Mucosa of descending colon (tissue), 3 donors: ENCODE measurements at places on chromosomes 5 and 9.

GRCh38 chr5:58012102-58012501 lies 447.8 kb downstream of the PLK2 start:
- no peak for DNase-seq

DNA sequence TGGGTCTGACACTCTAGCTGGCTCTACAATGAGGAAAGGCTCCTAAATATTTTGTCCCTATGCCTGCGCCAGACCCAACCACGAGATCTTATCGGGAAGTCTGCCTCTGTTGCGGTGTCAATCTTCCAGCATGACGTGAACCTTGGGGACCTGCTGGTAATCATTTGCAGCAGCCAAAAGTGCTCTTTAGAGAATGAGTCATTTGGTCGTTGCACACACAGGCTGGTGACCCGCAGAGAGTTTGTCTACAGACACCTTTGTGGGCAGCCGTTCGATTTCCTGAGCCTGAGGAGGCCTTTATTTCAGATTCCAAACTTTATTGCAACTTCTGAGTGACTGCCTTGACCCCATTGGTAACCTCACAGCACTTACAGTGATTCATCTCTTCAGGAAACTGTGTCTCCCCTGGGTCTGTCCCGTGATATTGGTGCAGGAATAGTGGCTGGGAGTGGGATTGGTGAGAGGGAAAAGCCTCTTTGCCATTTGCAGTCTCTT lies 326.1 kb downstream of the NSG2 start:
- no peak for DNase-seq

- no peak for DNase-seq
Measured at GRCh38 chr9:124706685-124707084, 64.4 kb downstream of the NR6A1 start.

DNA sequence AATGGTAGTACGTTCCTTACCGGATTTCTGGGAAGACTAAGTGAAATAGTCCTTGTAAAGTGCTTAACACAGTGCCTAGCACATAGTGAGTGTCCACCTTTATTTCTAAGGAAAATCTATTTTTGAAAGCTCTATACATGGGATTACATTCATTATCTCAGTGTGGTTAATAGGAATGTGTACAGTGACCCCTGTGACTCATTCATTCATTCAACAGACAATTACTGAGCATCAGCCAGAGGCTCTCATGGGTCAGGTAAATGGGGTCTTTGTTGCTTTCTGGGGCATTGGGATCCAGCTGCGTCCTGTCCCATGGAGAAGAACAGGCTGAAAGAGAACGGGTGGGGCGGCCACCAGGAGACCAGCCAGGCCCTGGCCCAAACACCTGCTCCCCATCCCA lies 226.2 kb upstream of the TBC1D2 start:
- DNase-seq, result no peak

DNA sequence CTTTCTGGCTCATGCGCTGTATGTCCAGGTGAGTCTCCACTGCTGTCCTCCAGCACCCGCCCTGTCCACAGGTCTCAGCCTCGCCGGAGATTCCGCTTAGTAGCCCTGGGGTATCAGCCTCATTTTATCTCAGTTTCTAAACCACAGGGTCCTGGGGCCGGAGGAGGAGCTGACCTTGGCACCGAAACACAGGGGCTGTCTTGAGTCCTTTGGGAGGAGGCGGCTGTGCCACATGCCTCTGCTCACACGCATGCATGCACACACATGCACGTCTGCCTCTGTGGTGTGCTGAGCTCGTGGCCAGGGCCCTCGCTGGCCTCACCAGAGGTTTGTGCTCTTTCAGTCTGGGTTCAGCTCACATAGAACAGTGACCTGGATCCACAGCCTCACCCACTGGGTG lies 23.3 kb downstream of the TRIP13 start:
- no peak for DNase-seq

GRCh38 chr9:131419716-131420115 lies 25.8 kb downstream of the PRRC2B start:
- DNase-seq, result no peak

GRCh38 chr5:134586866-134587524 lies 45.6 kb downstream of the SAR1B start:
- DNase-seq, result peak; percentile 84

GRCh38 chr5:172749881-172750633 lies 20.9 kb downstream of the DUSP1 start:
- no peak for DNase-seq

- DNase-seq, result no peak
Measured at GRCh38 chr5:170075696-170076095, 30.0 kb upstream of the FOXI1 start.

DNA sequence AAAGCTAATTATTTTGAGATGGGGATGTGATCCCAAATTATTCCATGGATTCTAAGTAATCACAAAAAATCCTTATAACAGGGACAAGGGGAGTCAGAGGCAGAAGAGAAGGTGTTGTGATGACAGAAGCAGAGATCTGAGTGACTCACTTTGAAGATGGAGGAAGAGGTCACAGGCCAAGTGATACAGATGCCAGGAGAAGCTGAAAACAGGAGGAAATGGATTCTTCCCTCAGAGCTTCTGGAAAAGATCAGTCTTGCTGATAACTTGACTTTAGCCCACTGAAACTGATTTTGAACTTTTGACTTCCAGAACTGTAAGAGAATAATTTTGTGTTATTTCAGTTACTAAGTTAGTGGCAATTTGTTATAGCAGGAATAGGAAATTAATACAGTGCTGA lies 105.3 kb downstream of the GCNT1 start:
- DNase-seq, result no peak
